ENCODE measurements at places on chromosomes 3 and 15.

DNA sequence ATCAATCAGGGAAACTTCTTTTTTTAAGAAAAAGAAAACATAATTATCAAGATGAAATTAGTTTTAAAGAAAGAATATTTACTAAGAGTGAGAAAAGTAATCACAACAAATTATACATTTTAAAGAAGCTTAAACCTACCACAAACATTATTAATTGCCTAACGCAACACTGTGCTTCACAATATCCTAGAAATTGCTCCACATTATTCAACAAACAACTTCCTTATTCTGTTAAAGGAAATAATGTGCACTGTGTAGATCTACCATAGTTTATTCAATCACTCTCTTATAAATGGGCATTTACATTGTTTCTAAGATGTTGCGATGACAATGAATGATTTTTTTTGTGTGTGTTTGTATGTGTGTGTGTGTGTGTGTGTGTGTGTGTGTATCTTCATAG, 525.9 kb upstream of the KCNMB2 start:
- DNase-seq: no peak

GRCh38 chr3:170865209-170866094, 4.5 kb downstream of the RPL22L1 start:
- no peak for DNase-seq

- DNase-seq: no peak
Observed at GRCh38 chr15:80970018-80970657, 19.5 kb downstream of the MESD start.

DNA sequence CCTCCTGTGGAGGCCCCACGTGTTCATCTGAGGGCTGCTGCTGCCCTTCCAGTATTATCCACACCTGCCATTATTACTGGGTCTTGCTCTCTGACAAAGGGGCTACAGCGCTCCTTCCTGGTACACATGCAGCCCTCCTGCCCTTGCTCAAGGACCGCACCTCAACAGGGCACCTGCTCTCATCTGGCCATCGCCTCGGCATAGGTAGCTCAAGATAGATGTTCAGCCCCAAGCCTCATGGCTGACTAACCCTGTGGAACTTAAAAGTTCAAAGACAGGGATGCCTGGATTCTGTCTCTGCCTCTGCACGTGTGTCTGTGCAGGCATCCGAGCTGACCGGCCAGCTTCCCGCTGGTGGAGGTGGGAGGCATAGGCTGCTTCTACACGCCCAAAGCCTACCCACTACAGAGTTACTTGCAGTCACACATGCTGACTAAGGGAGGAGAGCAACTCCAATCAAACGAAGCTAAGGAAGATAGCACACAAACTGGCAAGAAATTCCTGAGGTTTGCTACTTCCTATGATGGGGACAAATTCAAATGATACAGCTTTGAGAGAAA, 152.5 kb upstream of the ATP10A start:
- no peak for DNase-seq

DNA sequence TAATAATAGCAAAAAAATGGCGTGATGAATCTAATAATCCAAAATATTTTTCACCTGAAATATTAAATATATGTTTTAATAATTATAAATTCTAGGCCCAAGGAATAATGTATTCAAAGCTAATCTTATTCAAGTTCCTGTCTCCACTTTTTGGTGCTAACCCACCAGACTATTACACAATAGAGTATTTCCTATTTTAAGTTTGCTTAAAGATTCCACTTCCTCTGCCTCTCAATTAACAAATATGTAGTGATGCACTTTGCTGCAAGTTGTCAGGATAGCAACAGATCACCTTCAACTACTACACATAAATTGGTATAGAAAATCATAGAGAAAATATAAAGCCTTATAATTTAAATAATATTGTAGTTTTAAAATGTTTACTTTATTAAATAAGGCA, 467.5 kb downstream of the C3orf38 start:
- DNase-seq: no peak

- no peak for DNase-seq
Observed at GRCh38 chr15:77537006-77537405, 95.7 kb downstream of the LINGO1 start.

- DNase-seq: no peak
Observed at GRCh38 chr3:97821774-97822358, at the start of gene CRYBG3. CRYBG3 (plus strand) TSS chr3:97822011; CDS start chr3:97822207, 196 bp downstream.

DNA sequence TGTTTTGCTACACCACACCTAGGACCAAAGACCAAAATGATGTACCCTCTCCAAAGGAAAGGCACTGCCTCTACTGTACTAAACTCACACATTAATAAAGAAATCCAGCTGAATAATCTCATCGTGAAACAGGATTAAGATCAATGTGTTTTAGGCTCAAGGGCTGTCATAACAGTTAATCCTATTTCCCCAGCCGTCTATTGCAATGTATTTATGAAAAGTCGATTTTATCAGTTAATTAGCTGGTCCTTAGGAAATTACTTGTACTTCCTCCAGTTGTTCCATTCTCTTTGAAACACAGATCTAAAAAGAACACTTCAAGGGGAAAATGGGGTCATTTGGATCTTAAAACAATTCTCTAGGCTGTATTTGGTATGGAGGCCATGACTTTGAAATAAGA, 8.5 kb downstream of the ETV5 start:
- no peak for DNase-seq

GRCh38 chr3:41050144-41050543, 149.2 kb upstream of the CTNNB1 start:
- no peak for DNase-seq

DNA sequence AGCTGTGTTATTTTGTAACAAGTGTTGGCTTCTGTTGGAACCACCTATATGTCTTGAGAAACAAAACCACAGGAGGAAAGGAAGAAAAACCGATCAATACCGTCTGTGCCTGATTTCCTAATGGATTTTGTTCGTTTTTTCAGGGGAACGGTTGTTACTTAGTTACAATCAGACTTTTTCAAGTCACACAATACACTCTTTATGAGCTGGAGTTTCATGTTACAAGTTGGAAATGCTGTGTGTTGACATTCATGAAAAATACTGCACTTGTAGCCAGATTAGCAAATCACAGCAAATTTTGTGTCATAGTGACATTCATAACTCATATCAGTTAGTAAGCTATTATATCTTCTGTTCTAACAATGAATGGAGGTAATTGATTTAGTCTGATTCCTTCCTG, 78.9 kb downstream of the SLTM start:
- no peak for DNase-seq

- no peak for DNase-seq
Observed at GRCh38 chr3:46849045-46849631, 14.1 kb downstream of the MYL3 start.

DNA sequence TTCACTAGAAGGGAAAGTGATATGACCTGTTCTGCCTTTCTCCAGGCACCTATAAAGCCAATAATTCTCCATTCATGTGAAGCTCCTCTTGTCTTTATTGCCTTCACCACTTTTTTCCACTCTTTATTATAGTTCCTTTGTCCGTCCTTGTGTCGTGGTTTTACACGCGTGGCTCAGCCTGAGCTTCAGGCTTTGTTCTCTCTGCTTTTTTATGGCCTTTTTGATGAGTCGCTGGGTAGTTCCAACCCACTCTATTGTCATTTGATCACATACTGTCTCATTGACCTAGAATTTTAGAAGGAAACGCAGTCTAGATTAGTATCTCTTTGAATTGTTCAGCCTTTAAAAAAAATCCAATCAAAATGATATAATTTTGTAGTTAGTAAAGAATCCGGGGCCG, 403.2 kb downstream of the PTPRG start:
- no peak for DNase-seq

DNA sequence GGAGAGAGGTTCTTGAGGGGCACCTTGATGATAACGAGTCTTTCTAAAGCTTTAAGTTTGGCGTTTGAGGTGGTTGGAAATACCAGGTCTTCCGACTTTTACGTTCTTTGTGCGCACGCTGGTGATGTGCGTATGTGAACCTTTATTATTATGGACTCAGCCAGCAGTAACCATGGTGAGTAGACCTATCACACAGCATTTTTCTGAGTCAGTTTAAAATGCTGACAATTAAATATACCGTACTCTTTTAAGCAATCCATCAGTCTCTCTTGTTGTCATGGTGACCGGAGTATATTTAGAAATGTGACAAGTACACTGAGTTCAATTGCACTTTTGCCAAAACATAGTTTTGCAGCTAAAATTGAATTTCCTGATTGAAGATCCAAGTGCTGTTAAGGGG, 172.2 kb downstream of the LPP start:
- DNase-seq: no peak

DNA sequence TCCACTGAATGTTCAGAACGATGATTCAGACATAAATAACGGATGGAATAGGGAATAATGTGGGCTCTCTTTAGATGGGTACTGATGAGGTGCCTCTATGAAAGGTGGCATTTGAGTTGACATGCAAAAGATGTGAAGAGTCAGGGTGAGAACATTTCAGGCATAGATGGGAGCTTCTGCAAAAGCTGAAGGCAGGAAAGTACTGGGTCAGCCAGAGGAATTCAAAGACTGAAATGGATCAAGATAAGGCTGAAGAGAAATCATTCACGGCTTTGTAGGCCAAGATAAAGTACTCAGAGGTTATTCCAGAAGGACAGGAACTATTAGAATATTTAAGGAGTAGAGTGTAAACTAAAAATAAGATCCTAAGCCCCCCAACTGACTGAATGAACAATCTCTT, 189.6 kb upstream of the MCTP2 start:
- no peak for DNase-seq

GRCh38 chr15:78035321-78035751, 42.2 kb downstream of the TBC1D2B start:
- no peak for DNase-seq

DNA sequence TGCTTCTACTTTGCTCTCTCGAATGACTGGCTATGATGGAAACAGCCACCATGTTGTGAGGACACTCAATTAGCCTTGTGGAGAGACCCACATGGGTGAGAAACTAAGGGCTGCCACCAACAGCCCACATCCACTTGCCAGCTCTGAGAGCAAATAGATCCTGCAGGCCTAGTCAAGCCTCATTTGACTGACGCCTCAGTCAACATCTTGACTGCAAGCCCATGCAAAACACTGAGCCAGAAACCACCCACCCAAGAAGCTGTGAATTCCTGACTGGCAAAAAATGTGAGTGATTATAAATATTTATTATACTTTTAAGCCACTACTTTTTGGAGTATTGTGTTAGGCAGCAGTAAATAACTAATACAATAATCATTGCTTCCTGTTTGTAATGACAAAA, 58.4 kb downstream of the NOX5 start:
- DNase-seq: no peak

- no peak for DNase-seq
Observed at GRCh38 chr3:13210221-13210975, 137.2 kb upstream of the IQSEC1 start.

- no peak for DNase-seq
Observed at GRCh38 chr3:105365081-105365390, 1.7 kb upstream of the ALCAM start.

- no peak for DNase-seq
Observed at GRCh38 chr15:56490461-56490860, 25.5 kb upstream of the MNS1 start.

DNA sequence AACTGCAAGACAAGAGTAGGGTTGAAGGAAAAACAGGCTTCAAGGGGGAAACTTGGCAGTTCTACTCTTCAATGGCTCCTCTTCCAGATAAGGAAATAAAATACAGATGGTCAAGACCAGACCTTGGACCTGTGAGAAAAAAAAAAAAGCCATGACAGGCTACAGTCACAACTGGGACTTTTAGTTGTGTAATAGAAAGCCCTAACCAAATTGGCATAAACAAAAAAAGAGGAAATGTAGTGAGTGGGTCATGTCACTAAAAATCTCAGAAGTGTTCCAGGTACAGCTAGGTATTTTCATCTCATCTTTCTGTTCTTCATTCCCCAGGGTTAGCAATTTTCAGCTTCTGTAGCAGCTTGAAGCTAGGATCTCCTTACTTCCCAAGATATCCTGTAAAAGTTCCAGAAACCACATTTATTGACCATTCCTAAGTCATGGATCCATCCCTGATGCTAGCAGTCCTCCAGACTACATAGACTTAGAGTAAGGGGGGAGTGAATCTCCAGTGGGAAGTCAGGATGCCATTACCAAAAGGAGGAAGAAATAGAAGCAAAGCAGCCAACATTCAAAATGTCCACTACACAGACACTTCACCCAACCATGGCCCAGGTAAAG, 61.0 kb upstream of the CSTA start:
- DNase-seq: no peak

GRCh38 chr3:102394517-102394916, 40.3 kb upstream of the ZPLD1 start:
- no peak for DNase-seq

DNA sequence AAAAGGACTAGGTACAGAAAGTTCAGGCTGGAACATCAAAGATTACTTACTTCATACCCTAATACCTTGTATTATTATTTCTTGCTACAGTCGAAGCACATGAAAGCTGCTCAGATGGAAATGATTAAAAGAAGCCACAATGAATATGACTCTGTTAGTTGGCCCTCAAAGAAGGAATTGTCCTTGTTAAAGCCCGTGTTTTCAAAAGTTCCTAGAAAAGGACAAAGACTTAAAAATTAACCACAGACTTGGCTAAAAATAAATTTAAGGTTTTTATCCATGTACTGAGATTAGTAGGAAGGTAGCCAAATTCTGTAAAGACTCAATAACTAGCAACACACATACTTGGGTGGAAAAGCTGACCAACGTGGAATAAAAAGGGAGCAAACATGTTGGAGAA, 251.0 kb upstream of the RARB start:
- DNase-seq: peak; percentile 3

GRCh38 chr3:152860736-152861135, 25.8 kb downstream of the P2RY1 start:
- DNase-seq: no peak

DNA sequence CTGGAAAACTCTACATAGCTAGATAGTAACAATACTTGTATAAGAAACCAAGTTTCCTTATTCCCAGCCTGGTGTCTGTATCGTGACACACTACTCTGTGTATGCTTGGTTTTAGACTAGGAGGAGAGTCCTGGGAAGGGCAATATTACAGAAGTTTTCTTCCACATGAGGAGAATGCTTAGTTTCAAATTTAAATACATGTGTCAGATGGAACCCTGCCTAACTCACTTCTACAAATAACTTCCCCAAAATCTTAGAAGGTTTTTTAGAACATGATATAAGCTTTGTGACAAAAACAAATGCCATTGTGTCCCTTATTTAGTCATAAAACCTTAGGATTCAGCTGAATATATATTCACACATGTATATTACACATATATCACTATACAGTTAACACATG, 7.2 kb upstream of the IL20RB start:
- no peak for DNase-seq

DNA sequence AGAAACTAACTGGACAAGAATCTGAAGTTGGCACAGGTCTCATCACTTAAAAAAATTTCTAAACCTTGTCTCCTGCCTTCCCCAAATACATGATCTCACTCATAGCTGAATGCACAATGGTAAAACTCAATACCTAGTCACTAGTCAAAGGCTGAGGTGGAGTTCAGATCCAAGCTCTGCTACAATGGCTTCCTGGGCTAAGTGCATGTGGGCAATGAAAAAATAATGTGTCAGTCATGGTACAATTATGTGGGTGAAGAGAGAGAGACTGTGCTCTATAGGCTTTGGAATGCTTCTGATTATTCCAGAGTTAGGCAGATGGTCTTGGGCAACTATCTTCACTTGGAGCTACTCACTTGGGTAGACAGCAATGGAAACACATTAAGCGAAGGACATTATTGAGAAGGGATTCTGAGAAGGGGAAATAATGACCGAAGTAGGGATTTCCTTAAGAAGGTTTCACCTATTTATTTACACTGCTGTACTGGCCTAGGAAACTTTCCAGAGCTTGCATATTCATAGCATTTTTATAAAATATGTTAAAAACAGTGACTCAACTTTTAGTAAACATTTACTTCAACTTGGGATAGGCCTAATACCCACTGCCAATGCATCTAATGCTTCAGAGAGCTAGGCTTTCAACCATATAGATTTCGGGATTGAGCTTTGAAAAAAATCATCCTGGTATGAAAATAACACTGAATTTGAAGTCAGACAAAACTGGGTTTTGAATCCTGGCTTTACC, 58.7 kb upstream of the PLXND1 start:
- DNase-seq: peak; percentile 28
